ENCODE measurements at places on chromosomes 1 and 21.

GRCh38 chr1:202016811-202017748 is 6.7 kb downstream of the ELF3 start:
- DNase-seq: no peak

GRCh38 chr1:121546830-121547591 is 362.2 kb downstream of the SRGAP2C start:
- no peak for DNase-seq

DNA sequence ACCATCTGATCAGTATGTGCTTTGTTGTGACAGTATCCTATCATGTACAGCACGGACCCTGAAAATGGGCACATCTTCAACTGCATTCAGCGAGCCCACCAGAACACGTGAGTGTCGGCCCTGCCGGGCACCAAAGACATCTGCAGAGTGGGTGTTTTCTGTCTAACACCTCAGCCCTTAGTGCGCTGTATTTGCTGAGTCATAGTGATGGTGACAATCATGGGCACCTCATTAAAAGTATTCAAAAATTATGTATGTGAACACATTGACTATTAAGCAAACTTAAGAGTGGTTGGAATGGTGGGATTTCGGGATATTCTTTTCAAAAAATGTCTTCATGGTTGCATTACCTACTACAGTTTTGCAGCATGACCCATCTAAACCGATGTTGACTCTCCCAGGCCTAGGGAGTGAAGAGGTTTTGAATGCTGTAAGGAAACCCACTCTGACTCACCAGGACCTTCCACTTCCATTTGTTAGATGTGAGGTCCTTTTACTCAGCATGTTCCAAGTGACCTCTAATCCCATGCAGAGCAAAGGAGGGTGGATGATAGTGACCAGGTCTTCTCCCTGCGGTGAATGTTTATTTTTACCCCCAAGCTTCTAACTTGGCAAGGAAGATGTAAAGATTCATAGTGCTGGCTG is 20.1 kb downstream of the MGST3 start:
- DNase-seq: no peak

- no peak for DNase-seq
Observed at GRCh38 chr21:37273911-37274690, 7.0 kb upstream of the VPS26C start.

- DNase-seq: no peak
Observed at GRCh38 chr1:235746245-235746644, 96.7 kb upstream of the GNG4 start.

- no peak for DNase-seq
Observed at GRCh38 chr21:41589620-41590175, 81.7 kb upstream of the TMPRSS2 start.

DNA sequence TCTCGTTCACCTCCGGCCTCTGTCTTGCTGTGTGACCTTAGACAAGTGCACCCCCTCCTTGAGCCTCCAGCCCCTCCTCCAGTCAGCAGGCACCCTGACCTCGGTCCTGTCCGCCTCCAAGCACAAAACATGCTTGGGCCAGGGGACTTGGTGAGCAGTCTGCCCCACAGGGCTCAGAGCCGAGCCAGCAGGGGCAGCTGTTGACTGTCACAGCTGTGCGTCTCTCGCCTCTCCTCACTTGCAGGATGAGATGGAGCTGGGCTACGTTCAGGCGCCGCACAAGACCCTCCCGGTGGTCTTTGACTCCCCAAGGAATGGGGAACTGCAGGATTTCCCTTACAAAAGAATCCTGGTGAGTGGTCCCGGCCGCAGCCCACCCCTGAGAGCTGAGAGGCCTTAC is 24.2 kb downstream of the PADI3 start:
- DNase-seq: no peak

GRCh38 chr21:46325073-46325912 is 1.3 kb downstream of the PCNT start:
- DNase-seq: no peak

DNA sequence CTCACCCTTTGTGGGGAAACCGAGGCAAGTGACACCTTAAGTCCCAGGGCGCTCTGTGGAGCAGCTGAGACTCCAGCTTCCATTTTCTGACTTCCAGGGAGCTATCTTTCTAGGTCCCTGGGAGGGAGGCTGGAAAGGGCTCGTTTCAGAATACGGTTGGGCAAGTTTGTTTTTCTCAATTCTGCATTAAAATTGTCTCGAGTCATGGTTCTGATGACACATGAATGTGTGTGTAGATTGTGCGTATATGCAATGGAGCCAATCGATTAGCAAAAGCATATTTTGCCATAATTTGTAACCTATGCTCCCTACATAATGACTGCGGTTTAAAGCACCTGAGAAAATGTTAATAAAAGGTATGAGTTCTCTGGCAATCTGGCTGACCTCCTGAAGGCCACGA is 77.3 kb downstream of the SIK1 start:
- DNase-seq: no peak

GRCh38 chr1:161044535-161044907 is 1.3 kb downstream of the USF1 start:
- no peak for DNase-seq
